Central memory CD8-positive, alpha-beta T cell (primary cell): ENCODE measurements at places on chromosomes 1 and 21.

DNA sequence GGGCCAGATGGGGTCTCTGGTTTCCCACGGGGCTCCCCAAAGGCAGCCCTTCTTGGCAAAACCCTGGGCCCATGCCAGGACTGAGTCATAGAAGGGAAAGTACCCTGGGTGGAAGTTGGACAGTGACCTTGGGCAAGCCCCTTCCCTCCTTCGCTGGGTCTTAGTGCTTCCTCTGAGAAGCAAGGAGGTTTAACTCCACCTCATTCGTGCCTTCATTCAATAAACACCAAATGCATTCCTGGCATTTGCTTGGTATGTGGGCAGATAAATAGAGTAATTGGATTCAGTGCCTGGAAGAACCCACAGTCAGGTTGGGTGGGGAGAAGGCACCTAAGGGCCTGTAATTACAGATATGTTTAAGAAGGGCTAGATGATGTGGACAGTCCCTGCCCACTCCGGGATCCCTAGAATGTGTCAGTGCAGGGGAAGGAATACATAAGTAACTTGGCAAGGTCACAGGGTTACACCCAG, 36.3 kb upstream of the CITED4 start:
- no peak overlapping the region for H3K27ac ChIP-seq
- DNase-seq, result no peak
- no peaks in the 10 kb centered on the region for H3K36me3 ChIP-seq
- no peaks in the 10 kb centered on the region for H3K4me1 ChIP-seq
- H3K27me3 ChIP-seq, result peaks cover 9% of the 10 kb centered on the region

DNA sequence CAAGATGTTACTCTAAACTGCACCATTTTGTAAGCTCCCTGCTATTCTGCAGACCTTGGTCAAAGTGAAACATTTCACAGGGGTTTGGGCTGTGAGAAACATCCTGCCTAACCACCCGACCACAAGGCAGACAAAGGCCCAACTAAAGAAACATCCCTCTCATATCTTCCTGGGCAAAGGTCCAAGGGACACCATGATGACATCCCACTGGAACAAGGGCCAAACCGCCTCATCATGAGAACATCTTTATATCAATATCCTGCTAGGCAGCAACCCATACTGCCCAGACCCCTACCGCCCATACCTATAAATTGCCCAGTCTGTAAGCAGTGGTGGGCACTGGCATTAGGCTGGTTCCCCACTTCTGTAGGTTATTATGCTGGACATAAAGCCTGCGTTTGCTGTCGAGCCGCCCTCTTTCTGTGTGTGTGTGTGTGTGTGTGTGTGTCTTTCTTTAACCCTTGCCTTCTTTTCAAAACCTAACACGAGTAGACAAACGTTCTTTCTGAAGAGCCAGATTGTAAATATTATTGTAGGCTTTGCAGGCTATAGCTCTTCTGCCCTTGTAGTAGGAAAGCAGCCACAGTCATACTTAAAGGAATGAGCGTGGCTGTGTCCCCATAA, 1.0 kb upstream of the PPIE start:
- peaks cover 18% of the 10 kb centered on the region for H3K36me3 ChIP-seq
- H3K4me1 ChIP-seq, result peaks cover 33% of the 10 kb centered on the region
- peak overlapping the region; percentile 92 for H3K27ac ChIP-seq
- DNase-seq, result no peak
- peaks cover 28% of the 10 kb centered on the region for H3K27me3 ChIP-seq

- H3K4me1 ChIP-seq, result no peaks in the 10 kb centered on the region
- DNase-seq, result no peak
- no peak overlapping the region for H3K4me3 ChIP-seq
- no peaks in the 10 kb centered on the region for H3K36me3 ChIP-seq
Observed at GRCh38 chr21:38503583-38503982, 5.3 kb upstream of the ERG start.

GRCh38 chr1:22694172-22694571, 16.5 kb upstream of the EPHB2 start:
- no peaks in the 10 kb centered on the region for H3K4me1 ChIP-seq
- DNase-seq, result no peak
- H3K27ac ChIP-seq, result no peak overlapping the region
- no peak overlapping the region for H3K4me3 ChIP-seq

DNA sequence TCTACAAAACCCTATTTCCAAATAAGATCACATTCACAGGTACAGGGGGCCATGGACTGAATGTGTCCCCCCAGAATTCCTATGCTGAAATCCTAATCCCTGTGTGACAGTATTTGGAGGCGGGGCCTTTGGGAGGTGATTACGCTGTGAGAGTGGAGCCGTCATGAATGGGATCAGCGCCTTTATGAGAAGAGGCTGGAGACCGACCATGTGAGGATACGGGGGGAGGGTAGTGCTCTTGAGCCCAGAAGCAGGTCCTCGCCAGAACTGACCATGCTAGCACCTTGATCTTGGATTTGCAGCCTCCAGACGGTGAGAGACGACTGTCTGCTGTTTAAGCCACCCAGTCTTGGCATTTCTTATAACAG, 23.8 kb upstream of the KIF26B start:
- no peak overlapping the region for H3K4me3 ChIP-seq
- H3K27me3 ChIP-seq, result peaks cover 71% of the 10 kb centered on the region
- no peaks in the 10 kb centered on the region for H3K36me3 ChIP-seq
- H3K27ac ChIP-seq, result no peak overlapping the region

DNA sequence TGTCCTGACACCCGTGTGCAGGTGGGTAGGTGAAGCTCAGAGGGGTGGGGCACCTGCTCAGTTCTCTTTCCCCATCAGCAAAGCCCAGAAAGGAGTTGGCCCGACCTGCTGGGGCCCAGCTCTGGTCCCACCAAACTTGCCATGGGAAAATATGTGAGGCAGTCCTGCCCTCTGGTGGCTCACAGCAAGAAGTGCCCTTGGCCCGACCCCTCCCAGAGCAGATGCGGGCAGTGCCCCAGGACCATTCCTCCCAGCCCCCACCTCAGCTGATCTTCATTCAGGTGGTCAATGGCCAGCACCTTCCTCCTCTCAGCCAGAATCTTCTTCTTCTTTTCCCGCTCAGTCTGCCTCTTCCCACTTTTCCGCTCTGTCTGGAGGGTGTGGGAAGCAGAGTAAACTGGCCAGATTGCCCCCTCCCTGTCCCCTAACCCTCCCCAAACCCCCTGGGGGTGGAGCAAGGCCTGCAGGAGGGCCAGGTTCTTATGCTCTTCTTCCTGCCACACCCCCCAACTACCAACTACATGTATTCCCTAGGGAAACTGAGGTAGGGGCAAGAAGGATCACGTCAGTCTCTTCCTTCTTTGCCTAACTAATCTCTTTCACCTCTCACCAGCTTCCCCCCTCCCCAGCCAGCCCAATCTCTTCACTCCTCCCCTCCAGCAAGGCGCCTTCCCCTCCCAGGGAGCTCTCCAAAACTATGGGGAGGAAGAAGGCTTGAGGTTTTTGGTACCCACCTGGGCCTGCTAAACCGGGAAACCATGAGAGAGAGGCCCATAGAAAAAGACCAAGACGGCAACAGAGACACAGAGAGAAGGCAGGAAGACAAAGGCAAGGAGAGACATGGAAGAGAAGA, 15.6 kb downstream of the TNNT2 start:
- peaks cover 73% of the 10 kb centered on the region for H3K27me3 ChIP-seq
- DNase-seq, result no peak
- H3K4me1 ChIP-seq, result no peaks in the 10 kb centered on the region
- H3K36me3 ChIP-seq, result no peaks in the 10 kb centered on the region

- DNase-seq, result no peak
- peaks cover 4% of the 10 kb centered on the region for H3K4me1 ChIP-seq
- no peak overlapping the region for H3K4me3 ChIP-seq
- no peaks in the 10 kb centered on the region for H3K27me3 ChIP-seq
Observed at GRCh38 chr1:204571128-204571527, 54.9 kb downstream of the MDM4 start.

GRCh38 chr1:109478806-109479205, 4.9 kb upstream of the ATXN7L2 start:
- no peak overlapping the region for H3K4me3 ChIP-seq
- H3K4me1 ChIP-seq, result peaks cover 15% of the 10 kb centered on the region
- no peak for DNase-seq
- peaks cover 56% of the 10 kb centered on the region for H3K27me3 ChIP-seq

DNA sequence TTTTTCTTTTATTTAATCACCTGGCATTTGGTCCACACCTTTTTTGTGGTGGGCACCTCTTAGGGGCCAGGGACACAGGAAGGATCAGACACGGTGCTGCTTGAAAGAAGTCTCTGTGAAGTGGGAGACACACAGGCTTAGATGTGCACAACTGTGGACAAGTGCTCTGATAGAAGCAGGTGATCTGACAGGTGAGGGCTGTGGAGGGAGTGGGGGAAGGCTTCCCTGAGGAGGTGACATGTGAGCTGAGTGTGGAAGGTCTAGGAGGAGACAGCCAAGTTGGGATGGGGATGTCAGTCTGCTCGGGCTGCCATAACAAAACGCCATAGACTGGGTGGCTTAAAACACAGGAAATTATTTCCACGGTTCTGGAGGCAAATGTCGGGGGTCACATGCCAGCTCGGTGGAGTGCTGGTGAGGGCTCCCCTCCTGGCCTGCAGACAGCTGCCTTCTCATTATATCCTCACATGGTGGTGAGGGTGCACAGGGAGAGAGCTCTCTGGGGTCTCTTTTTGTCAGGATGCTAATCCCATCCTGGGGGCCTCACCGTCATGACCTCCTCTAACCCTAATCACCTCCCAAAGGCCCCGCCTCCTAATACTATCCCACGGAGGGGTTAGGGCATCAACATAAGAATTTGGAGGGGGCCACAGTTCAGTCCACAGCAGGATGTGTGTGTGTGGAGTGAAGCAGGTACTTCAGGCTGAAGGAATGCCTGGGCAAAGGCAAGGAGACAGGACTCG, 5.2 kb upstream of the KIAA1614 start:
- no peak overlapping the region for H3K4me3 ChIP-seq
- H3K36me3 ChIP-seq, result no peaks in the 10 kb centered on the region
- DNase-seq, result no peak
- peaks cover 6% of the 10 kb centered on the region for H3K4me1 ChIP-seq
- H3K27me3 ChIP-seq, result peaks cover 35% of the 10 kb centered on the region
- H3K27ac ChIP-seq, result no peak overlapping the region

GRCh38 chr1:62993844-62994243, 209.9 kb downstream of the ATG4C start:
- peaks cover 27% of the 10 kb centered on the region for H3K27me3 ChIP-seq
- no peak for DNase-seq

DNA sequence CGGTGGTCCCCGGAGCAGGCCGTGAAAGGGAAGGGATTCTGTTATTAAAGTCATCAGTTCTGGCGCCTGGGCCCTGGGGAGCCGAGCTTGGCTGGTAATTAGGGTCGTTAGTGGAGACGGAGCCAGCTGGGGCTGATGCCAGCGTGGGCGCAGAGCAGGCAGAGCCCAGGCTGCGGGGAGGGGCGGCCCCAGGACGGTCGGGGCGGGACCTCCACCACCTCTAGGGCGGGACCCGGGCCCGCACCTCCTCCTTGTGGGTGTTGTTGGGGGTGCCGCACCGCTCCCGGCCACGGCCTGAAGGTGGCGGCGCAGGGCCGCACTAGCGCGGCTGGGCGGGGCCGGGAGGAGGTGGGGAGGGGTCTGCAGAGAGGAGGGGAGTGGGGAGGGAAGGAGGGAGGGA, 470.6 kb downstream of the PTPRU start:
- no peaks in the 10 kb centered on the region for H3K4me1 ChIP-seq
- H3K4me3 ChIP-seq, result no peak overlapping the region
- DNase-seq, result no peak
- H3K27ac ChIP-seq, result no peak overlapping the region
- peaks cover 61% of the 10 kb centered on the region for H3K27me3 ChIP-seq

DNA sequence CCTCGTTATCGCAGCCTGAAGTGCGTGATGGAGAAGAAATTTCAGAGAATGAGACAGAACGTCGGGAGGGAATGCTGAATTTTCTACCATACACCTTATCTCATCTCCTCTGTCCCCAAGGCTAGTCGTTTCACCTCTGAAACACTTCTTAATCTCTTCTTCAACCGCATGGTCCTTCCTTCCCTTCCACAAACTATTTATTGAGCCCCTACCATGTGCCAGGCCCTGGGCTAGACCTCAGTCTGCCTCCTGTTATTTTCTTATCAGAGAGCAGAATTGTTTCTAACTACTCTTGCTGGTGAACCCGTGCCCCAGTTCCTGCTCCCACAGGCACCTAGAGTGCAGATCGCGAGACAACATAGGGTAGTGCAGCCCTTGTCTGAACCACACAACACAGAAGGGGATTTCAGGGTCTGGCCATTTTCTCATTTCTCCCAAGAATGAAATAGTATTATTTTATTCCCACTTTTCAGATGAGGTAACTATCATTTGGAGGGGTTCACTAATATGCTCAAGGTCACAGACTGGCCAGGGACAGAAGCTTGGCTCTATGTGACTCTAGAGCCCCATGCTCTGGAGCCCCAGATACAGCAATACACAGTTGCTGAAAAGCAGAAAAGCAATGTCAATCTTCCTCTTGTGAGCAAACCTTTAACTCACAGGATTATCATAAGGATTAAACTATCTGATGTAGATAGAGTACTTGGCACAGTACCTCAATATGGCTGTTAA, 598 bp upstream of the ADIPOR1 start:
- H3K27me3 ChIP-seq, result no peaks in the 10 kb centered on the region
- H3K36me3 ChIP-seq, result peaks cover 10% of the 10 kb centered on the region
- H3K27ac ChIP-seq, result peak overlapping the region; percentile 64
- DNase-seq, result no peak

GRCh38 chr1:224544346-224545110, 71.6 kb upstream of the CNIH3 start:
- no peak overlapping the region for H3K4me3 ChIP-seq
- DNase-seq, result no peak
- no peak overlapping the region for H3K27ac ChIP-seq

GRCh38 chr1:116580446-116581322, 9.9 kb upstream of the CD58 start:
- H3K27me3 ChIP-seq, result peaks cover 19% of the 10 kb centered on the region
- DNase-seq, result no peak
- H3K27ac ChIP-seq, result no peak overlapping the region
- H3K4me1 ChIP-seq, result peaks cover 4% of the 10 kb centered on the region
- peaks cover 1% of the 10 kb centered on the region for H3K36me3 ChIP-seq
- H3K4me3 ChIP-seq, result no peak overlapping the region

GRCh38 chr1:92274939-92275338, 23.8 kb downstream of the GLMN start:
- peak overlapping the region; percentile 10 for H3K27ac ChIP-seq
- peaks cover 18% of the 10 kb centered on the region for H3K4me1 ChIP-seq
- H3K4me3 ChIP-seq, result no peak overlapping the region
- no peaks in the 10 kb centered on the region for H3K27me3 ChIP-seq
